Skin of body (tissue), 3 donors: ENCODE measurements at places on chromosomes 16 and 17. TPM values are rescaled to one million over a fixed set of nuclear protein-coding genes. Genes with fewer than 3 reads are reported as not detected.

The BORCS6 gene
- 4.6 TPM for total RNA-seq

The CAMTA2 gene
- total RNA-seq, result 17.8 TPM

The CD300LG gene
- total RNA-seq, result 2.5 TPM

The OR3A3 gene
- total RNA-seq, result not detected

The TSNAXIP1 gene
- 0.59 TPM for total RNA-seq

The ANKFN1 gene
- 5.5 TPM for total RNA-seq

The SLC52A1 gene
- total RNA-seq, result 0.59 TPM

The TSEN54 gene
- total RNA-seq, result 13.6 TPM
